Cortex of kidney (tissue), 1 donor: ENCODE measurements at places on chromosomes 5 and 9.

- no peak for DNase-seq
These were observed 7.9 kb downstream of the SNCAIP start for GRCh38 chr5:122319897-122320296.

DNA sequence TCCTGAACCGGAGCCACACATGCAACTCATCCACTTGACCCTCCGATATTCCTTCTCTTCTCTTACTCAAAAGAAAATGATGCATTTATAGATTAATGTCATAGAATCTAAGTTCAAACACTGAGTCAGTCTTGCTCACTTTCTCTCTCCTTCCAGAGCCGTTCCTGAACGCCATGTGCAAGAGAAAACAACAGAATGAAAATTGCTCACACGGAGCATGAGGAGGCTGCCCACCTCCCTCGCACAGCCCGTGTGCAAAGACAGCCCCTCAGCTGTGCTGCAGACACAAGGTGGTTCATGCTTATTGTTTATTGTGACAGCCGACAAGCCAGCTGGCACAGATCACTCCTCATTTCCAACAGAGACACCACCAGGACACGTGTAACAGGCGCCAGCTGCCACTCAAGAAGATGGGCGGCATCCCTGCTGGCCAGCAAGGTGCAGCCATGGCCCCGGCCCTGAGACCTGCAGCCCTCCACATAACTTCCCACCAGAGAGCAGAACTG, 290.8 kb downstream of the GLIS3 start:
- DNase-seq, result no peak

GRCh38 chr5:11452852-11453251, 451.4 kb downstream of the CTNND2 start:
- no peak for DNase-seq

DNA sequence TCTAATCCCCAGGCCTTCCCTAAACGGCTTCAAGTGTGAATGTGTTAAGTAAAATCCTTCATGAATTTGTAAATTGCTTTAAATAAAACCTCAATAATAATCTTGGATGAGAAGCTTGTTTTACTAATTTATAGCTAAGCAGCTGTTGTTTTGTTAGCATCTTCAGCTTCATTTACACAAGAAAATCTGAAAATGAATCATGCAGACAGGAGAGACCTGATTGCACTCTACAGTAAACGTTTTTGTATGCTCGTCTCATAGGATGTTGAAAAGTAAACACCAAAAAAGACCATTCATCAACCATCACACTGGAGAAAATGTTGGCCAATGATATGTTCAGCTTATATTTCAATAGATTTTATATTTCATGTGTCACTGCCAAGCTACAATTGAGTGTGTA, 40.4 kb upstream of the MAP3K1 start:
- DNase-seq, result no peak

GRCh38 chr5:31598640-31599611, 40.0 kb upstream of the PDZD2 start:
- no peak for DNase-seq

DNA sequence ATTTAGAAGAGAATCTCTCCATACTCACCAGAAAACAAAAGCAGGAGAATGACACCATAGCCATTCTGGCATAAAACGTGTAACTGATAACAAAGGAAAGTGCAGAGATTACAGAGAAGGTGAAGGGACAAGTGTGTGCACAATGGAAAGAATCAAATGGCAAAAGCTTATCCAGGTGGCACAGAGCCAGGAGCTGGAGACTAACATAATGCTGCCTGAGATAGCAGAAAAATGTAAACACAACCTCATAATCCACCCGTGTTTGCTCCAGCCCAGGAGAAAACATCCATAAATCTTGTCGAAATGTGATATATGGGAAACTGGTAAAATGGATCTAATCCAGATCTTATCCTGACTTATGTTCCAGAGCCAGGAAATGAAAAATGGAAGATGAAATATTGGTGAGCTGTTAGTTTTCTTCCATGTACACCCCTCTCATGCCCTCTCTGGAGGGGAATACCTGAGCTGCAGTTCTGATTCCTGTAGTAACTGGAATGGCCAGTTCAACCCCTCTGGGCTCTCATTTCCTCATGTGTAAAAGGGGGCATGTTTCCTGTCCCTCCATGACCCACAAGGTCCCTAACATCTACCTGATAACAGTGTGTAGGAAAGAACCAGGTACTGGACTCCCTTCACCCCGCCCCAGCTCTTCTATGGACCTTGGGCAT, 212.3 kb upstream of the DAPK1 start:
- DNase-seq, result no peak

- no peak for DNase-seq
These were observed 374.7 kb upstream of the GRIN3A start for GRCh38 chr9:102113191-102113590.
